ENCODE measurements at places on chromosomes 3 and 15. TPM values are rescaled to one million over a fixed set of nuclear protein-coding genes. Genes with fewer than 3 reads are reported as not detected.

GRCh38 chr3:167253037-167253436 lies 127.1 kb downstream of the ZBBX start:
- no peak for DNase-seq

DNA sequence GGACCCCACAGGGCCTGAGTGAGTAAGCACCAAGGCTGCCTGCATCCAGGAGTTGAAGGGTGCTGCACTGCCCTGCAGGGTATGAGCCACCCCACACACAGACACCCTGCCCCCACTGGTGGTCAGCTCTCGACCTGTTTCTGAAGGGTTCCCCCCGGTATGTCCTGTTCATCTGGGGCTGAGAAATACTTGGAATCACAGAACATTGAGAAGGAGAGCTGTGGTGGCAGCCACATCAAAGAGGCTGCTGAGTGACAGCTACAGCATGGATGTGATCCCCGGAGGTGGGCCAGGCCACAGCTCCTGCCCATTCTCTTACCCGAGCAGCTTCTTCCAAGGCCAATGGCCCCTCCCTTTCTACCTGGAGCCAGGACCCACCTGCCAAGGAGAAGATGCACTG lies 66.4 kb upstream of the PLXNA1 start:
- no peak for DNase-seq

DLL4 gene
- 6.6 TPM for polyA plus RNA-seq

MEF2A gene
- 46.1 TPM for polyA plus RNA-seq

DNA sequence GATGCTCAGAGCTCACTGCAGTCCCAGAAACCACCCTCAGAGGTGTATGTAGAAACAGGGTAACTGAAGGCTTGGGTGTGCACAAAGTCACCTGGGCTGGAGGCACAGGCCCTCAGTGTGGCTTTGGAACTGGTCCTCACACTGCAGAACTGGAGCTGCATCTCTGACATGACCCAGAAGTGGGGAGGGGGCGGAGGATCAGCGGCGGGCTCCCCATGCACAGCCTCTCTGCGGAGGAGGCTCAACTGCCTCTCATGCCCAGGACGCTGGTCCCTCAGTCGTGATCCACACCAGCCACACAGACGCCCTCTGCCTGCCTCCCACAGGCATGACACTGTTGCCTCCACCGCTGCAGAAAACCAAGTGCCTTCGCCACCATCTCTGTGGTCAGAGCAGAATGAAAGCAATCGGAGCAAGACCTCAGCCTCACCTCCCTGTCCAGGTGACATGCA lies 73.7 kb downstream of the TM2D3 start:
- no peak for DNase-seq

GRCh38 chr3:59267021-59267420 lies 217.2 kb upstream of the CFAP20DC start:
- no peak for DNase-seq

DNA sequence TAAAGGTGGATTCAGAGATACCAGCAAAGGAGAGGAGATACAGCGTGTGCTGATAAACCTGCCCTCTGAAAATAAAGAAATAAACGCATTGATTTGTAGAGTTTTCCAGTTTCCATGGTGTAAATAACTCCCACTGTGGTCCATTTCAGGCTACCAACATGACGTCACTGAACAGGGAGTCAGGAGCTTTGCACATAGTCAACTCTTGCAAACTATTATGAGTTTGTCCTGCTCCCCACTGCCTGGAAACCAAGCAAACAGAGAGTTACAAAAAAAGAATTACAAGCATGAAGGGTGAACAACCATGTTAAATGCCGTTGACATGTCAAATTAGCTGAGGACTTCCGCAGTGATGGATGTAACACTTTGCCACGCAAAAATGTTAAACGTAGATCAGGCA lies 70.4 kb upstream of the GATA2 start:
- no peak for DNase-seq

- DNase-seq: peak; percentile 21
Observed at GRCh38 chr15:48358229-48359152, 27.3 kb downstream of the DUT start.

SAMMSON gene
- 0.10 TPM for polyA plus RNA-seq

- DNase-seq: no peak
Observed at GRCh38 chr3:69259125-69259524, 126.8 kb downstream of the FRMD4B start.

GRCh38 chr15:90465930-90466567 lies 63.7 kb upstream of the CRTC3 start:
- DNase-seq: no peak

DNA sequence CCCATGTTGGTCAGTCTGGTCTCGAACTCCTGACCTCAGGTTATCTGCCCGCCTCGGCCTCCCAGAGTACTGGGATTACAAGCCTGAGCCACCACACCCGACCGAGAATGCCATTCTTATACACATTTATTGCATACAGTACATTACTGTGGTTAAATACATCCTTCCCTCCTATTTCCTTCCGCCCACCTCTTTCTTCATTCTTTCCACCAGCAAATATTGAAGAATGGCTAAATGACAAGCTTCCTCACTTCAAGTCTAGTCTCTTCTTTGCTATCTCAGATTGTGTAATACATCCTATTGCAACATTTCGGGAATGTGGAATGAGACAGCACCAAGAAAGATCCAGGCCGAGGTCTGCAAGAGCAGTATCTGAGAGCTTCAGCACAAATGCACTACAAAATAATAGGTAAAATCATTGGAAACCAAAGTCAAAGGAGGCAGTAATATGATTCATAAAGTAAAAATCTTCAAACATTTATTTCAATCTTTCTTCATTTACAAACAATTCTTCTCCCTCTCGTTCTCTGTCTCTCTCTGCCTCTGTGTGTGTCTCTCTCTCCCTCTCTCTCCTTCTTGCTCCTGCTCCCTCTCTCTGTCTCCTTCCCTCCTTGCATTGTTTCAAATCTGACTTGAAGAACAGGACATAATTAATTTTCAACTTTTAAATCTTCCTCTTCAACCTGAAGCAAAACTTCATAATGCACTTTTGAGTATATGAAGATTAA lies 94.7 kb upstream of the TGFBR2 start:
- no peak for DNase-seq

- DNase-seq: no peak
Observed at GRCh38 chr15:45387380-45388007, 9.2 kb upstream of the GATM start.

GRCh38 chr3:15769256-15769915 lies 28.4 kb downstream of the ANKRD28 start:
- DNase-seq: no peak

SLC22A13 gene
- 2.4 TPM for polyA plus RNA-seq

GRCh38 chr3:158863247-158863646 lies 61.4 kb downstream of the MFSD1 start:
- DNase-seq: no peak

ST8SIA2 gene
- 4.2 TPM for polyA plus RNA-seq

- DNase-seq: no peak
Observed at GRCh38 chr3:39205919-39206516, 13.6 kb upstream of the XIRP1 start.

DNA sequence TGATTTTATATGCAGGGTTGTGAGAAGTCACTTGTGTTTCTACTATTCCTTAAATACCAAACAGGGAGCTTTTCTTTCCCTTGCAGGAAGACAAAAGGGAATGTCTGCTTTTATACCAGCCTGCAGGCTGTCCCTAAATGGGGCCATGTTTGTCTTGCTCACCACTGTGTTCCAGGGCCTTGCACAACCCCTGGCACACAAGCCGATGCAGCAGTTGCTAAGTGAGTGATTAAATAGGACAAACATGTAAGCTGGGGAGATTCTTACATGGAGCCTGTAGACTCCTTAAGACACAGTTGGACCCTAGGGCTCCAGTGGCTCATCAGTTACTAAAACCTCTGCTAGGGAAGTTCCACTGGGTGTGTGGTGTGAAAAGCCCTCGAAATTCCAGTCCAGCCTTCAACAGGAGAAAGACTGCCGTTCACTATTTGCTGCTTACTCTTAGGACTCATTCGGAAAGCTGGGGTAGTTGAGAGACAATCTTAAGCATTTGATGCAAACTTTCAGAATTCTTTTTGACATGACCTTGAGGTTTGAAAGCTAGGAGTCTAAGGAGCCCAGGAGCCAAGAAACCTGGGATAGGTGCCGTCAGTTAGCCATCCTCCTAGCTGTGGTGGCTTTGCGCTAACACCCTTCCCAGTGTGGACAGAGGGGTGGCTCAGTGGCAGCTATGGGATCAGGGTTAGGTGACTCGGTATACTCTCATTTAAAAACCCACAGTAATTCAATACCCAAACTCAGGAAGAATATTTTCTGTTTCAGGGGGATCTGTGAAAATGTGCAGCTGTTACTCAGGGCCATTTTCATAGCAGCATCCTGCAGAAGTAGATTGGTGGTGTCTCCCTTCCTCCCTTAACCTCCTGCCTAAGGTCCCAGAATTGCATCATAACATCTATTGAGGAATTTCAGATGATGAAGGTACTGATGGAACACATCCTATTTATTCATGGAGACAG lies 39.1 kb downstream of the SYNM start:
- DNase-seq: no peak

DNA sequence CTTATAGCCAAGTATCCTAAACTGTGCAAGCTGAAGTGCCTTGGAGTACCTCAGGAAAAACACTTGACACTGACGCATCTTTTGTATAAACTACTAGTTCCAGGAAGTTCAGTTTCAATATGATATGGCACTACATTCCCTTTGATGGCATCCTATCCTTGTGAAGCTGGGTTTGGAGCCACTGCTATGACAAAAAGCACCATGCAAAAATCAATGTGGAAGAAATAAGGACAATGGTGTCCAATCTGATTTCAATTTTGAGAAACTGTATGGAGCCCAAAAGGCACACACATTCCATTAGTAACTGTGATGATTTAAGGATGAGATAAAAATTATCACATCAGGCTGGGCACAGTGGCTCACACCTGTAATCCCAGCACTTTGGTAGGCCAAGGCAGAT lies 5.6 kb downstream of the RPS27L start:
- DNase-seq: no peak

GRCh38 chr15:31169558-31169957 lies 68.0 kb upstream of the TRPM1 start:
- no peak for DNase-seq

CLRN1 gene
- polyA plus RNA-seq: not detected

SERPINI1 gene
- polyA plus RNA-seq: 50.4 TPM

DNA sequence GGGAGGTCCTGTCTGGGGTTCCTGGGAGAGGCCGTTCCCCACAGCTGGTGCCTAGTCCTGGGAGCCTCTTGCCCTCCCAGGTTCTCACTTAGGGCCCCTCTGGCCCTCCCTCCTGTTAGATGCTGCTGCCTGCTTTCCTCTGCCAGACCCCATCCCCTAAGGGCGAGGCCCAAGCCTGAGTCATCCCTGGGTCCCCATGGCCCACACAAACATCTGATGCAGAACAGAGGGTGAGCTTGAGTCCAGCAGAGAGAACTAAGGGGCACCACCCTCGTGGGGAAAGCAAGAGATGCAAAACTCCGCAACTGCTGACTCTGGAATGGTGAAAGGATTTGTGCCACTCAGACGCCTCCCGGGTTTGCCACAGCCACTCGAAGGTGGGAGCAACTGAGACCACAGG lies 58.8 kb upstream of the TRPM1 start:
- no peak for DNase-seq

GOLGA8S gene
- 0.91 TPM for polyA plus RNA-seq

PTPRG gene
- 93.7 TPM for polyA plus RNA-seq

- DNase-seq: no peak
Observed at GRCh38 chr3:197590313-197590962, 34.7 kb upstream of the BDH1 start.

- no peak for DNase-seq
Observed at GRCh38 chr3:24678421-24678865, 183.8 kb upstream of the THRB start.

DNA sequence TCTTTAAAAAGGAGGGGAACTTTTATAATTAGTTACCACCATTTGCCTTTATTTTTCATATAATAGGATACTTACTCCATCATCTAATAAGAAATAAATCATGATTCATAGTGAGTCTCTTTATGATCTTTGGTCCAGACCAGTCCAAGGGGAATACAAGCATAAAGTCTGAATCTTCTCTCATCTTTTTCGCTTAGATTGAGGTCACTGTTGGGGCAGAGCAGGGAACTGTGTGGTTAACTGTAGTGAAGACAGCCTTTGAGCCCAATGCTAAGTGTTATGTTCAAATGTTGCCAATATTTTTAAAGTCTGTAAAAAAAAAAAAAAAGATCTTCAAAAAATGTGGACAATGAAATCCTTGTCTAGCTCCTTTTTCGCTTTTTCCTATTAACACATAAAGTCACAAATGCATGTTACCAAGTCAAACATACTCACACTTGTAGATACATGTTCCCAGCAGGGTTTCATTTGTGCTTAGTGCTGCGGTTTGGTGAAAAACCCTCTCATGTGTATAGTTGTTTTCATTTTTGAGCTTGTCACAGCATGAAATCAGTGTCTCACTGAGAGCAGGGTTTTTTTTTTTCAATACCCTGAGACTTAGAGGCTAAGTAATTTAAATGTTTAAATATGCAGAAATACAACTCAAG lies 72.1 kb downstream of the EPHA3 start:
- DNase-seq: no peak

DNA sequence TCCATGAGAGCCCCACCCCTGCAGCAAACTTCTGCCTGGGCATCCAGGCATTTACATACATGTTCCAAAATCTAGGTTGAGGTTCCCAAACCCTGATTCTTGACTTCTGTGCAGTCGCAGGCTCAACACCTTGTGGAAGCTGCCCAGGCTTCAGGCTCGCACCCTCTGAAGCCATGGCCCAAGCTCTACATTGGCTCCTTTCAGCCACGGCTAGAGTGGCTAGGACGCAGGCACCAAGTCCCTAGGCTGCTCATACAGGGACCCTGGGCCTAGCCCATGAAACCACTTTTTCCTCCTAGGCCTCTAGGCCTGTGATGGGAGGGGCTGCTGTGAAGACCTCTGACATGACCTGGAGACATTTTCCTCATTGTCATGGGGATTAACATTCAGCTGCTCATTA lies 172.8 kb upstream of the SATB1 start:
- no peak for DNase-seq

DNA sequence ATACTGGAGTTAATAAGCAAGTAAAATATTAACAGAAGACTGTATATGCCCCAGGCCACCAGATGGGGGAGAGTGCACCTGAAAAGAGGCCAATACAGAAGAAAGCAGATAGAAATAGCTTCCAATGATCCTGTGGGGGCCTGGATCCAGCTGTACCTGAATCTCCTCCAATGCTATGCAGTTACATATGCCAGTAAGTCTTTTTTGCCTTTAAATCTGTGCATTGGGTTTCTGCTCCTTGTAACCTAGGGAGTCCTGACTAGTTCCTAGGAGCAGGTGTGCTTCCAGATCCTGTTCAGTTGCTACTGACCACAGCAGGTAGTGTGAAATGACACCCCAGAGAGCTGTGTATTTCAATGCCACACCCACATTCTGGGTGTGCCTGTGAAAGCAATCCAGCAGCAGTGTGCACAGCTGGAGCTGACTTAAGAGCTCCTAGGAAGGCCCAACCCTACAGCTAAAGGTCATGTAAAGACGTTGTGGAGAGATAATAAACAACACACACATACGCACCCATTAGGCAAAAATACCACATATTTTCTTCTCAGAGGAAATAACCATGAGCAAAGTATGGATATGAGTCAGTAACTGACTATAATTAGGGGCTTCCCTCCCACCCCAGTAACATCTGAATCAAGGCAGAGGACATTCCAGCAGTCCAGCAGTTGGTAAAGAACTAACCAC lies 62.2 kb upstream of the AKAP13 start:
- DNase-seq: no peak
